ENCODE measurements at places on chromosomes 3 and 15.

- DNase-seq: no peak
These were observed 70.6 kb upstream of the STT3B start for GRCh38 chr3:31462050-31462569.

GRCh38 chr15:63832620-63833019, 1.1 kb downstream of the HERC1 start:
- no peak for DNase-seq

- no peak for DNase-seq
These were observed 491.0 kb downstream of the MECOM start for GRCh38 chr3:169172535-169172934.

- no peak for DNase-seq
These were observed 4.2 kb upstream of the CDIN1 start for GRCh38 chr15:36575266-36575665.

DNA sequence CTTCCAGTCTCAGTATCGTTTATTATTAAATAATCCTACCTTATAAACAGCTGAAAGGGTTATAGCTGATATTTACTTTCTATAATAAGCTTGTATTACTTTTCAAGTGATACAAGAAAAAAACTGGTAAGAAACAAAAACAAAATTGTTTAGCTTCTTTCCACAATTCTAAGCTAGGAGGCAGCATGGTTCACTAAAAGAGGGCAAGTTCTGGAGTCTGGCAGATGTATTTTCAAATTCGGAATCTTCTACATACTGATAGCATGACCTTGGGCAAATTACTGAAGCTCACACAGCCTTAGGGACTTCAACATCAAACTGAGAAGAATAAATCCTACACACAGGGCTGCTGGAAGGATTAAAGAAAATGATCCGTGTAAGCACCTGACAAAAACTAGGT, 15.4 kb downstream of the C15orf62 start:
- DNase-seq: no peak

DNA sequence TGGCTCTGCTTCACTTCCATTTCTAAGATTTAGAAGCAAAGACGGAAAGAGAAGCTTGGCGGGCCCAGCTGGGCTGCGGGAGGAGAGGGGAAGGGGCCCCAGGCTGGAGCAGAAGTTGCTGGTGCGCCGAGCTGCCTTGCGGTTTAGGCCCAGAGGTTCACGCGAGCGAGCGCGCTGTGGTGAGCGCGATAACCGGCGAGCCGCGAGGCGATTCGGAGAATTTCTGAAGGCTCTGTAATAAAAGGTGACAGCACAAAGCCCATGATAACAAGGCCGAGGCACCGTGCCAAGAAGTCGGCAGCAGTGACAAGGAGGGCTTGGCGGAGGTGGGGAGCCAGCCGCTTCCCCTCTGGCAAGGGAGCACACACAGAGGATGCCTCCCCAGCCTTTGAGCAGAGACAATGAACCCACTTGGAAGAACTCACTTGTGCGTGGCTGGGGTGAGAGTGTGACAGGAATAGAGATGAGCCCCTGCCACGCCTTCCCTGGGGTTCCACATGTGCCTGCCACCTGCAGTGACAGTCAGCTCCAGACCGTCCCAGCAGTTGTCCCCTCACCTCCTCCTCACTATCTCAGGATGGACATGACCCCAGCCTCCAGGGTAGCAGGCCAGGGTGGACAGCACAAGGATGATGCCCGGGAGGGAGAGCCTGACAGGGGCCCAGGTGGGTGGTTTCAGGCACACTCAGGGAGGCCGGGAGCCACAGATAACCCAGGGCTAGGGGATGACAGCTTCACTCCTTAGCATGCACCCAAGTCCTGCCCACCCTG, 315.2 kb downstream of the UACA start:
- DNase-seq: no peak

GRCh38 chr3:74691946-74692345, 77.5 kb upstream of the CNTN3 start:
- DNase-seq: no peak

DNA sequence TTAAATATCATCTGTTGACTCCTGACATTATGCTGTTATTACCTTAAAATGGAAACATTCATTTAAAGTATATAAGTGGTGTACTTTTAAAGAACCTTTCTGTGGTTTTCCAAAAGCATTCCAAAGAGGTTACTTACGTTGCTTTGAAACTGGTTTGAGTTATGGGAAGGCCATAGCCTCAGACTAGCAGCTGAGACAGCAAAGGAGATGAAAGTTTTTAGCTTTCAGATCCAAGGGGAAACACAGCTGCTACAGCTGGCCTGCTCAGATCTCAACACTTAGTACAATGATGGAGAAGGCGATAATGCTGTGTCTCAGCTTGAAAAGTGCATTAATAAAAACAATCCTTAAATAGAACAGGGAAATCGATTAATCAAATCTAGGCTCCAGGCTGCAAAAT, 921.1 kb downstream of the ROBO1 start:
- DNase-seq: no peak

- no peak for DNase-seq
These were observed 370.3 kb upstream of the PLSCR5 start for GRCh38 chr3:146975476-146975875.

DNA sequence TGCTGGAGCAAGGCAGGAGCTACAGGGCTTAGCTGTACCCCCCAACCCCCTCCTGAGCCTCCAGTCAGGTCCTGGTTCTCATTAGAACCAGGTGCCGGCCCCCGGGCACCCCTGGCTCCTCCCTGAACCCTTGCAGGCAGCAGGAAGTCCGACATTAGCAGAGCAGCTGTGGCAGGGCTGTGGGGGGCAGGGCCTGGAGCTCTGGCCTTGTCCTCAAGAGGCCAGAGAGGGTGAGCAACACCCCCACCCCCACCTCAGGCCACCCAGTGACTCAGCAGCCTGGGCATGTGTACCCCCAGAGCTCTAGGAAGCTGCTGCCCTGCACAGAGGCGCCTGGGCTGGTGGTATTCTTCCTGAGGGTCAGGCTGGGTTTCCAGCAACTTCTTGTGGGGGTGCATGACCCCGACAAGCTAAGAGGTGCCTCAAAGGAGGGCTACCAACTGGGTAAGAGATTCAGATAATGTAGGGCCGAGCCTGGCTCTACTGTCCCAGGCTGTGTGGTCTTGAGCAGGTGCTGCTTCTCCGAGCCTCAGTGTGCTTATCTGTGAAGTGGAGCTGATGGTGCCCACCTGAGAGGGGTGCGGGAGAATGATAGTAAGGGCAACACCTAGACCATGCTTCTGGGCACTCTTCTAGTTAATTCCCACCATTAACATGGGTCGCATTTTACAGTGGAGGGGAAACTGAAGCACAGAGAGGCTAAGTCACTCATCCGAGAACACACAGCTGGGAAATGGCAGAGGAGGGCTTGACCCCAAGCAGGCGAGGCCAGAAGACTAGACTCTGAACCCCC, 16.0 kb downstream of the H1-8 start:
- no peak for DNase-seq

GRCh38 chr3:184620475-184621119, 59.0 kb downstream of the EPHB3 start:
- DNase-seq: no peak

DNA sequence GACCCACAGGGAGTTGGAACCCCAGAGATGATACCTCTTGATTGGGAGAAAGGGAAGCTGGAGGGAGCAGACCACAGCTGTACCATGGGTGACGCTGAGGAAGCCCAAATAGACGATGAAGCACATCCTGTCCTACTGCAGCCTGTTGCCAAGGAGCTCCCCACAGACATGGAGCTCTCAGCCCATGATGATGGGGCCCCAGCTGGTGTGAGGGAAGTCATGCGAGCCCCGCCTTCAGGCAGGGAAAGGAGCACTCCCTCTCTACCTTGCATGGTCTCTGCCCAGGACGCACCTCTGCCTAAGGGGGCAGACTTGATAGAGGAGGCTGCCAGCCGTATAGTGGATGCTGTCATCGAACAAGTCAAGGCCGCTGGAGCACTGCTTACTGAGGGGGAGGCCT, 201.1 kb downstream of the AKAP13 start:
- DNase-seq: no peak

DNA sequence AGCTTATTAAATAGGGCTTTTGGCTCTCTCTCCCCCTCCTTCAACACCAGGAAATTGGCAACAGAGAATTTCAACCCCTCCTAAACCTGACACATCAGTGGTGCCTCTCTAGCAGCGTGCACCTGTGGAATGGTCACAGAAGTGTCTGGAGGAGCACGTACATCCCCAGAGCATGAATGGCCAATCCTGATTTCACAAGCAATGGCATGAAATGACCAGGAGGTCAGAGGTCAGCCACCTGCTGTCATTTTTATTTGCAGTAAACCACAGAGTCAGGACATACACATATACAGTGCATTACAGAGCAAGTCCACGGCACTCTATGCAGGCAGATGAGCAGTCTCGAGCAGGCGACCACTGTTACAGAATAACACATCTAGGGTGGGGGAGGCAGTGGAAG, 25.1 kb upstream of the ETV5 start:
- no peak for DNase-seq

DNA sequence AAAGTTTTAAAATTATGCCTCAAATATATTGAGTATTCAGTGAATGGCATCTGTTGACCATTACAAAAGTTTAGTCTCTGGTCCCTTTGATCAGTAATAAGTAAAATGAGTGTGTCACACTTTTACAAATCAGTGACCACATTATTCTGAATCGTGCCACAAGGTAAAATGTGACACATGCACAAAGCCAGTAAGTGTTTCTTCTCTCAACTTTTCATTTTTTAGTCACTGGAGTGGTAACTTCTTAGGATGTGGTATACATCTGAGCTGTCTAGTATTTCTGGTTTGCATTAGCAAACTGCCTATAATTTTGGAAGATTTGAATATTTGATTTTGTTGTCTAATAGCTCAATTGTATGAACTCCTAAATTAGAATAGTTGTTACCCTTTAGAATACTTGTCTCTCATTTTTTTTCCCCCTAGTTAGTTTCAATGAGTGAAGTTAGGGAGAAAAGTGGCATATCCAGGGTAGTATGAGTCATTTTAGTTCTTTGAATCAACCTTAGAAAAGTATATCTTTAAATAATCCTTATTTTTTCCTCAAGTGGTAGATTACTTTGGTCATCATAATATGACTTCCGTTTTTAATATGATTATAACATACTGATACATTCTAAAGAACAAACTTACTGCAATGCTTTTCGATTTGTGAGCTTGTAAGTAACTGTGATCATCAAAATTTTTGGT, 18.1 kb downstream of the DNAJC13 start:
- DNase-seq: no peak

GRCh38 chr3:61350782-61351309, 99.6 kb upstream of the FHIT start:
- no peak for DNase-seq

DNA sequence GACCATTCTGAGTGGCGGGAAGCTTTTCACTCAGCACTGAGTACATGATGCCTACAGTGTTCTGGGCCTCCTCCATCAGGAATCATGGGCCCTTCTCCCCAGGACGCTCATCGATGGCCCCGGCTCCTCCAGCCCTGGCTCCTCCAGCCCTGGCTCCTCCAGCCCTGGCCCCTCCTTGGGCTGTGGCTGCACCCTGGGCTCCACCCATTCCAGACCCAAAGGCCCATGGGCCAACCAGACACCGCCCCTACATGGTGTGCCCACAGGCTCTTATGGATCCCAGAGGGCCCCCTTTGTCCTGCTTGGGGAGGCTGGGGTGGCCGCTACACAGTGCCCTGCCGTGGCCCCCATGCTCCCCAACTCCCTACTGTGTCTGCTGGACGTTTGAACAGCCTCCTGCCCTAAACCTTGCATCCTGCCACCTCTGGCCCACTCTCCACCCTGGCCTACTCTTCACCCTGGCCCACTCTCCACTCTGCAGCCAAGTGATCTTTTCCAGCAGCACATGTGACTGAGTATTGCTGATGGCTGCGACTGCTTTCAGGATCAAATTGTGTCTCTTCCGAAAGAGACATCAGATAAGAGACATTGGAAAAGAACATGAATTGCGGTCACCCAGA, 57.9 kb downstream of the APBA2 start:
- DNase-seq: no peak

DNA sequence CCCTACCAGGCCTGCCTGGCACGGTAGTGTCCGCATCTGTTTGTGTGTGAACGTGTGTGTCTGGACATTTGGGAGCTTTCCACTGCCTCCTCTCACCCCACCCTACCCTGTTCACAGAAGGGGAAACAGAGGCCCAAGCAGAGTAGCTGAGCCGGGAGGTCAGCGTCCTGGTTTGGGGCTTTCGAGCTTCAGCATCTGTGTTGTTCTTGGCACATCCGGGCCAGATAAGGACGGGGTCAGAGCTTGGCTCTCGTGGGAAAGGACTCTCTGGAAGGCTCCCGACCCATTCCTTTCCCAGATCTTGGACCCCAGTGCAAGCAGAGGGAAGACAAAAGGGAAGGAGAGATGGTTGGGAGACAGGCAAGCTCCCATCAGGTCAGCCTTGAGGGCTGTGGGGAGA, 6.3 kb upstream of the PTH1R start:
- DNase-seq: no peak

DNA sequence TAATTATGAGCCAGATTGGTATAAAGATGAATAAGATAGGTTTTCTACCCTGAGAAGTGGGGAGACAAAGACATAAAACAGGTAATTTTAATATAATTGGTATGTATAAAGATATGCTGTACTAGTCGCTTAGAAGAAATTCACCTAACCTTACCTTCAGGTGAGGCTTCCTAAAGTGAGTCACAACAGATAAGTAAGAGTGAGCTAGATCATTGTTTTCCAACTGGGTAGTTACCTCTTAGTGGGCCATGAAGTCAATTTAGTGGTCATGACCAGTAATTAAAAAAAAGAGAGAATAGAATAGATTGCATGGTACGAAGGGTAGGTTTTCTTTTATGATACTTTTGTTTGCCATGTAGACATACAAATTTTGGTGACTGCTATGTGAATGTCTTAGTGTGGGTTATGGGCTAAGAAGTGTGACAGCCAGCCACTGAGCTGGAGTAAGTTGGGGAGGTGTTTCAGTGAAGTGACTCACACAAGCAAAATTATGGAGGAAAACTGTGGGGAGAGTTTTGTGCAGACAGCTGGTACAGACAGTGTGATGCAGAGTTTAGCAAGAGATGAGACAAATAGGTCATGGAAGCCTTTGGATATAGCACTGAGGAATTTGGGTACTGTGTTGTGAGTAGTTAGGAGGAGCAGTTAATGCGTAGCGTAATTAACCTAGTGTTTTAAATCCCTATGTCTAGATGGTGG, 8.2 kb downstream of the TRNT1 start:
- no peak for DNase-seq

GRCh38 chr3:190070622-190071347, 49.9 kb downstream of the P3H2 start:
- DNase-seq: peak; percentile 61

- DNase-seq: no peak
These were observed 161.4 kb downstream of the WNT7A start for GRCh38 chr3:13718436-13718835.

Data from DMS153 (cell line).